ENCODE measurements at places on chromosomes 7 and 10.

DNA sequence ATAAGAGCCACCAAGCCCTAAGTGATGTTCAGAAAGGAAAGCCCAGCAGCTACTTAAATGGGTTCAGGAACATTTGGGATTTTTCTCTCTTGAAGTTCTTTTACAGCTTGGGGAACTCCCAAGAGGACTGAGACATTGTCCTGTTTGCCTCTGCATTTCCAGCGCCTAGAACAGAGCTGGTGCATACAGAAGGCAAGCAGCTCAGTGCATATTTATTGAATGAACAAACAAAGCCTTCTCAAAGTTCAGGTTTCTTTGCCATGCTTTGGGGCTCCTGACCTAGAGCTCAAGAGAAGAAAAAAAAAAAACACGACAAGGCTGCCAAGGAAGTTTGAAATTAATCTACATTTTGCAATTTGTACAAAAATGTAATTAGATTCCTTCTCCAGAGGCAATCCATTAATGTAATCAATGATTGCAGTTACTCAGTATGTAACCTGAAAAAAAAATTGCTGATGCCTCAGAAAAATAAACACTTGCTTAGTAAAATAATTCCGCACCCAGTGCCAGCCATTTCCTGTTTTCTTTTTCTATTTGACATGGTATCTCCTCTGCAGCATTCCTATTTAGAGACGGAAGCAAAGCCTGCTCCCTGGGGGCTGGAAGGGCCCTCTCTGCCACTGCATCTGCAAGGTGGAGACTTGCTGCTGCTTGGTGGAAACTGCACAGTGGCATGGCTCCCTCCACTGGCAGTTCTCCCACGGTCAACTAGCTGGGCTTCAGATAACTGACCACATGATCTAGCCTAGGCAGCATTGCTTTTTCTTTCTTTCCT is 157.3 kb downstream of the TMEM178B start:
- no peak for DNase-seq

DNA sequence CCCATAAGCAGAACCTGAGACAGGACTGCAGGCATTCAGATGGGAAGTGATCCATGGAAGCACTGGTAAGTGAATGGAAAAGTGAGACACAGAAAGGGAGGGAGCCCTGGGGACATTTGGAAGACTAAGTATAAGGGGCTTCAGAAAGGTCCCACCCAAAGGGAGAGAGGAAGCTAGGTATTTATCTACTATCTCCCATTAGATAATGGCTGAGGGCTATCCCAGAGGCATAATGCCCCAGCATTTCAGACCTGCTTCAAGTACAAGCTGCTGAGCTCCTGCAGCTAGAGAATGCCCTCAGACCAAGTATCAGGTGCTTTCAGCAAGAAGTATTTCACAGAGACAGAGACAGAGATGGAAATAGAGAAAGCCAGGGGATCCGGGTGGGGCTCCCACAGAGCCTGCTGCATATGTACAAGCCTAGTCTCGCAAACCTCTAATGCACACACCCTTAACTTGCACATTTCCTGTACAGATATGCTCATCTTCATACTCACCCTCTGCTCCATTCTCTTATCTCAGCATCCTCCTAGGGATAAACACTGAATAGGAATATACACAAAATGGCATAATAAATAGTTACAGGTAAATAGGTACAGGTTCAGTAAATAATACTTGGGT is 20.2 kb downstream of the KDM7A start:
- no peak for DNase-seq

GRCh38 chr7:16677978-16678494 is 32.1 kb downstream of the BZW2 start:
- no peak for DNase-seq

DNA sequence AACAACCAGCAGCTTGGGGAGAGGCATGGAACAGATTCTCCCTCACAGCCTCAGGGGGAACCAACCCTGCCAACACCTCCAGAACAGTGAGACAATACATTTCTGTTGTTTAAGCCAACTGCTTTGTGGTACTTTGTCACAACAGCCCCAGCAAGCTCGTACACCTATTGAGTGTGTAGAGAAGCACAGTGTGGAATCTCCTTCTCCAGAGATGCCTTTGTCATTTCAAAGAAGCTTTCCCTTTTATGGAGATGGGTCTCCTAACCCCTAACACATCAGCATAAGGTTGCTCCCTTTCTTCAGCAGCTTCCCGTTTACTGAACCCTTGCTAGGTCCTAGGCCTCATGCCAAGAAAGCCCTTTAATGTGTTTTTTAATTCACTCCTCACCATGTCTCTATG is 60.7 kb upstream of the AGK start:
- DNase-seq: no peak

DNA sequence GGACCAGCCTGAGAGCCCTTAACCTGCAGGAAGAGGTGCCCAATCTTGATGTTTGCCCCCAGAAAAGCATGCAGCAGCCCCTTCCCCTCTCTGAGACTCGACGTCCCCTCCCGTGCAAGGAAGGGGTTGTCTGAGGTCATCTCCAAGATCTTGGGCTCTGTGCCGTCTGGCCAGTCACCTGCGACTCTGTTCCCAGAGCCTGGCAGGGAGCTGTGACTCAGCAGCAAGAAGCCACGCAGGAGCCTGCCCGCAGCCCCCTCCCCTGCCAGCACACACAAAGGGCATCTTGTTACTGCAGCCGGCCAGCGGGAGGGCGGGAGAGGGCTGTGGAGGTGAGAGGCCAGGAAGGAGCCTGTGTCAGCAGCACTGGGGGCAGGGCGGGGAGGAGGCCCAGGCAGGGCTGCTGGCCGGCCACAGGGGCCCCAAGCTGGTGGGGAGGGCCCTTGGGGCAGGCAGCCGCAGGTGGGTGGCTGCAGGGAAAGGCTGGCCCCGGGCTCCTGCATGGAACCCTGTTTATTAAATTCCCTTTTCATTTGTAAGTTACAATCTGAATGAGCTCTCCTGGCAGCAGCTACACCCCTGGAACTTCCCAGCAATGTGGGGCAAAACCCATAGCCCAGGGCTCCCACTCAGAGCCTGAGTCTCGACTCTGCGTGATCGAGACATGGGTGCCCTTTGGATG is 103.7 kb upstream of the ZMIZ1 start:
- no peak for DNase-seq

Measured in stimulated activated CD4-positive, alpha-beta T cell treated with anti-CD3 and anti-CD28 coated beads, Interleukin-1b, Interleukin-23, amount 100 ng/mL, for 1 hour (primary cell).